Stimulated activated CD8-positive, alpha-beta memory T cell treated with anti-CD3 and anti-CD28 coated beads, Interleukin-2, amount 100 ng/mL, for 48 hours (primary cell): ENCODE measurements at places on chromosomes 11 and 22.
A peak's percentile ranks its signal among the peaks of the same experiment; 100 is the strongest.

- DNase-seq = no peak
Observed at GRCh38 chr11:12200279-12200990, 90.0 kb downstream of the MICAL2 start.

DNA sequence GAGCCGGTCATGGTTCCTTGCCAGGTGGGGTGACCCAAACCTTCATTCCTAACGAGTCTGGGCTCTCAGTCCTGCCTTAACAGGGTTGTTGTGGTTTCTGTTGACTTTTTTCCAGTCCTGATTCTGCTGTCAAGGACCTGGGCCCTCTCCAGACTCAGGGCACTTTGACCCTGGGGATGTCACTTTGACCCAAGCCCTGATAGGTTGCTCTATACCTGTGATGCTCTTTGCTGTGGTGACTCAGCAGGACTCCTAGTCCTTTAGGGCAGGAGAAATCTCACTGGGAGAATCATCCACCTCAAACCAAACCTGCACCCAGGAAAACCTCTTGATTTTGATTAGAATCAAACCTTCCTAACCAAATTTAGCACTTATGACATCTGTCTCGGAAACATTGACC lies 20.5 kb upstream of the MPPED1 start:
- DNase-seq = no peak

DNA sequence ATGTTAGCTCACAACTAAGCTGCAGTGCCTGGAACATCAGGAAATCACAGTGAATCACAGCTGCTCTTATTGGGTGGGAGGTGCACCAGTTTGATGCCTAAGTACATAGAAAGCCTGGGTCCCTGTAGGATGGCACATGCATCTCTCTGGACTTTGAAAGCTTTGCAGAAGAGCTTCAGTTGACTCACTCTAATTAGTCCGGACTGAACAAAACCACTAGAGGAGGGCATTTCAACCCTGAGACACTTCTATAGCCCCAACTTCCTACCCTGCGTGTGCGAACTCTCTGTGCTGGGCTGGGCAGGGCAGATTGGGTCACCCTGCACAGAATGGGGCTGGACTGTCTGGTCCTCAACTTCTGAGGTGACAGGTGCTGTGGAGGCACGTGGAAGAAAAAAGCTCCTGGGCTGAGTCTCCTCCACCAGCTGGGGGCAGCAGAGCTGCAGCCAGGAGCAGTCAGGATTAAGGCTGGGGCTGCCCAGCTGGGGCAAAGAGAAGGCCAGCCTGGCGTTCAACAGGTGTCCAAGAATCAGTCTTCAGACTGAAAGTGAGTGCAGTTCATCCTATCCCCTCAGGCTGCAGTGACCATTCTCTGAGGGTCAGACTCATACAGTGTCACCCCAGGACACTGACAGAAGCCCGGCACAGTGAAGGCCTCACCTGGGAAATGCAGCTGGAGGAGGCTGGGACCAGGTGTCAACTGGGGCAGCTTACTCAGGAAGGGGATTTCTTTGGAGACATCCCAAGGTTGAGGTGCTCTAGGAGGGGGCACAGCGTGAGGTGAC lies 22.1 kb downstream of the GGTLC2 start:
- no peak for DNase-seq

DNA sequence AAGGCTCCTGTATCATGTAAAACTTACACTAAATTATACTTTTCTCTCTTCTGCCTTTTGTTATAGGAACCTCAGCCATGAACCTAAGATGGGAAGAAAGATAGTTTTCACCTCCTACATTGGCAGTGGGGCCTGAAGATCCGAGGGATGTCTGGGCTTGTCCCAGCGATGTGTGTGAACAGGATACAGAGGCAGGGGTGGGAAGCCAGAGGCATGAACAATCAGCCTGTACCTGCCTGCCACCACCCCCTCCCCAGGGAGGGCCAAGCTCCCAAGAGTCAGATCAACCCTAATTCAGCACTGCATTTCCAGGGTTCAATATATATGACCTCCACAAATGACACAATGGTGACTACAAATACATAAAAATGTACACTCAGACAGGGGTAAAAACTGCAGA lies 9.4 kb downstream of the KIAA0930 start:
- DNase-seq = no peak

DNA sequence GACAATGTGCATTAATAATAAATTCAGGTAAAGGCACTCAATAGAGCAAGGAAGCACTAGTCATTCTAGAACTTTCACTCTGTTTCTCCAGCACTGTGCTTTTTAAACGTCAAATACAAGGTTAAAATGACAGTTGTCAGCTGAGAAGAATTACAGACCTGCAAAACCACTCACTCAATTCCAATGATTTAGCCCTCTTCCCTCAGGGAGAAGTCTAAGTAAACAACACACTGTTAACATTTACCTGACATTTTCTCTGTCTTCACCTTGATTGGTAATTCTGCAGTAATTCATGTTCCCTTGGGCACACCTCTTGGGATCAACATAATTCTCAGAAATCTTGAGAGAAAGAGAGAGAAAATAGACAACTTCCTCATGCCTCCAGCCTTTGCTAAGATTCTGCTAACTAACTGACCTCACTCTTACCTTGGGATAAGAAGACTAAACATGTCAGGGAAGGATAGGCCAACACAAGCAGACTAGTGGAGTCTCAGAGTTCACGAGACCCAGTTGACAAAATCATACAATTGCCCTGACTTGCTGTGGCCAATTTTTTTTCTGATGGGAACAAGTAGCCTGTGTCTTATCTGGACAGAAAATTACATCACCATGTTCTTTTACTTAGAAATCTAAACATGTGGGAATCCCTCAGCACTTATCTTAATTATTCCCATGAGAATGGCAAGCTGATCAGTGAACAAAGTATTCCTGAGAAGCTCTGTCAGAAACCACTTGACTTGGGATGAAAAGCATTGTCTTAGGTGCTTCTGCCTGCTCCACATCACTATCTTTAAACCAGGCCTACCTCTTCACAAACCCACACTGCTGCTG lies 516.8 kb upstream of the FAT3 start:
- no peak for DNase-seq

- no peak for DNase-seq
Observed at GRCh38 chr11:75035911-75036565, 47.3 kb downstream of the NEU3 start.

DNA sequence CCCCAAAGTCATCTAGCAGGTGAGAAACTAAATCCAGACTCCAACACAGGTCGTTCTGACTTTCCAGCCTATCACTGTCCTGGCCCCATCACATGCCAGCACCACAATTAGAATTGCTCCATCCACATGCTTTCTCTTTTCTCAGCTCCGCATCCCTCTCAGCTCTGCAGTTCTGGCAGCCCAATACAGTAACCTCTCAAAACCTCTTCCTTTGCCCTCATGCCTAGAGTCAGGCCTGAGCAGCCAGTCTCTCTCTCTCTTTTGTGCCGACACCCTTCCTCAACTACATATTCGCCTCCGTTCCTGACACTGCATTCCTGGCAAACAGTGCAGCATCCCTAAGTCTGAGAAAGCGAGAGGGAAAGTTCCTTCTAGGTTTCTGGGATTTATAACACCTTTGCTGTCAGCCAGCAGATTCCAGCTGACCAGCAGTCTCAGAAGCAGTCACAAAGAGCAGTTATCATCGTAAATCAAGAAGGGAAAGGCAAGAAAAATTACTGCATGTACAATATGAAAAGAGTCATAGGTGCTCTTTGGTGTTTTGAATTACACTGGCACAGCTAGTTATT lies 258.0 kb downstream of the FAT3 start:
- DNase-seq = no peak

- peak; percentile 51 for DNase-seq
Observed at GRCh38 chr11:14974515-14975251, 2.5 kb upstream of the CALCA start.

DNA sequence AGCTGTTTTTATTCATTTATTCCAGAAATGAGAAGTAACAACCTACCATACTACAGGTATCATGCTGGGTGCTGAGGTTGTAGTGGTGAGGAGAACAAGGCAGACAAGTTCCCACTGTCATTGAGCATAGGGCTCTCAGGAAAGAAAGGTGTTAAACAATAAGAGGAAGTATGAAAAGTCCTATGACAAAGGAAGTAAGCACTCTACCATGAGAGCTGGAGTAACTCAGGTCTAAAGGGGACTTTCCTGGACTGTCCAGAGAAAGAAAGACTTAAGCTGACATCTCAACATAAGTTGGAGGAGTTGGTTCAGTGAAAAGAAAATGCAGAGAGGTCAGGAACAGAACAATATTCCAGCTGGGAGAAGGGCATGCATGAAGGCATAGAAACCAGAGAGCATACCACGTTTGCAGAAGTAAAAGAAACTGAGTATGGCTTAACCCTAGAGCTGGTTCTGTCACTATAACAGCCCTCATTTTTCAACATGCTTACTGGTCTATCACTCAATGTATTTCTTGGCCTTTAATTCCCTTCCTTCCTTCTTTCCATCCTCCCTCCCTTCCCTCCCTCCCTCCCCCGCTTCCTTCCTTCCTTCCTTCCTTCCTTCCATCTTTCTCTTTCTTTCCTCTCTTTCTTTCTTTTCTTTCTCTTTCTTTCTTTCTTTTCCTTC lies 137.8 kb upstream of the BDNF start:
- no peak for DNase-seq

- no peak for DNase-seq
Observed at GRCh38 chr11:75597636-75598035, 35.6 kb downstream of the SERPINH1 start.

- DNase-seq = no peak
Observed at GRCh38 chr11:123180166-123180565, 14.9 kb downstream of the CLMP start.

DNA sequence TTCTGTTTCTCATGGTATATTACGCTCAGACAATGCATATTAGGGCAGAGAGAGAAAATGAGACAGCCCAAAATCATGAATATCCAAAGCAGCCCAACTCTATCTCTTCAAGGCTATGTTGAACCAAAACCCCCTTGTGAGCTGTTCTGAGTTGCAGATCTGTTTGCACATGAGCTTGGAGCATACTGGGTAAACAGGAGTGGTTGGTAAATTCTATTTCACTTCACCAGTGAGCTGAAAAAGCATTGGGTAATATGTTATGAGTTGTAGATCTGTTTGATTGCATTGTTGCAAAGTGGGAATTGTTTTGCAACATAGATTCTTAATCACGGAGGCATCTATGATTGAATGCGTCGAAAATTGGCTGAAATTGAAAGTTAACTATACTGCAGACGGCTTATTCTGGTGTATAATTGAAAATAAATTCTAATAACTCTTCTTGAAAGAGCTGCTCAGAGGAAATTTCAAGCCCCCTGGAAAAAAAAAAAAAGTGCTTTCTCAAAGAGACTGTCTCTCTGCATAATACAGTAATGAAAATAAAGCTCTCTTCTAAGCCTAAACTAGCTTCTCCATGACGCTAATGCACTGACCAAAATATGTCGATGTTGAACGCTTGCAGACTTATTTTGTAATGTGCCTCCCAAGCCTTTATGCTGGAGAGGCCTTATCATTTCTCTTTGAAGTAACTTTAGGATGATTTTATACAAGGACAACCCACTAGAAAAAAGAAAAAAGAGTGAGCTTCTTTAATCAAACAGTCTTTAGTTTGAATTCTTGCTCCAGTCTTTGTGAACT lies 263.7 kb downstream of the NTM start:
- no peak for DNase-seq

GRCh38 chr11:44306918-44307244 lies 3.1 kb downstream of the ALX4 start:
- DNase-seq = no peak

GRCh38 chr22:32723643-32724042 lies 77.9 kb upstream of the TIMP3 start:
- peak; percentile 46 for DNase-seq

- DNase-seq = no peak
Observed at GRCh38 chr11:97109078-97109477, 719.3 kb downstream of the JRKL start.

GRCh38 chr22:44089717-44090570 lies 65.8 kb downstream of the PARVB start:
- no peak for DNase-seq

DNA sequence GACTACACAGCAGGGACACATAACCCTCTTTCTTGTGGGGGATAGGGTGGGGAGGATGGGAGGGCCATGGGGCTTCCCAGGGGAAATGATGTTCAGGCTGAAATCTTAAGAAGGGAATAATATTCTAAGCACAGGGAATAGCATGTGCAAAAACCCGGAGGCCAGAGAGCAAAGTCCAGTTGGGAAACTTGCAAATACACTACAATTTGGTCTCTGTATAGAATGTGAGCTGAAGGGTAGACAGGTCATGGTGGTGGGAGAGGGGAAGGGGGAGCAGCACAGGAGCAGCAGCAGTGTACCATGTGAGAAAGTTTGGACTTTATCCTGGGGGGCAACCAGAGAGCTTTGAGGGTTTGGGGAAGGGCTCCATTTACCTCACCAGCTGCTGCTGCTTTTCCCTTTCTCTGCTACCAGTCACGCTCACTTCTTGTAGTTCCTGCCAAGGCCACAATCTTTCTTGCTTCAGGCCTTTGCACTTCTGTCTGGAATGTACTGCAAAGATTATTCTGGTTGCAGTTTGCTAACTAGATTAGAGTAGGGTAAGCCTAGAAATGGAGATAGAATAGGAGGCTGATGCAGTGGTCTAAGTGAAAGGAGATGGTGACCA lies 43.0 kb downstream of the KREMEN1 start:
- DNase-seq = no peak

GRCh38 chr22:22196018-22196533 lies 48.5 kb upstream of the VPREB1 start:
- DNase-seq = no peak

GRCh38 chr11:45617871-45618601 lies 47.4 kb downstream of the CHST1 start:
- DNase-seq = no peak

- DNase-seq = no peak
Observed at GRCh38 chr11:19814421-19814820, 101.8 kb downstream of the NAV2 start.

DNA sequence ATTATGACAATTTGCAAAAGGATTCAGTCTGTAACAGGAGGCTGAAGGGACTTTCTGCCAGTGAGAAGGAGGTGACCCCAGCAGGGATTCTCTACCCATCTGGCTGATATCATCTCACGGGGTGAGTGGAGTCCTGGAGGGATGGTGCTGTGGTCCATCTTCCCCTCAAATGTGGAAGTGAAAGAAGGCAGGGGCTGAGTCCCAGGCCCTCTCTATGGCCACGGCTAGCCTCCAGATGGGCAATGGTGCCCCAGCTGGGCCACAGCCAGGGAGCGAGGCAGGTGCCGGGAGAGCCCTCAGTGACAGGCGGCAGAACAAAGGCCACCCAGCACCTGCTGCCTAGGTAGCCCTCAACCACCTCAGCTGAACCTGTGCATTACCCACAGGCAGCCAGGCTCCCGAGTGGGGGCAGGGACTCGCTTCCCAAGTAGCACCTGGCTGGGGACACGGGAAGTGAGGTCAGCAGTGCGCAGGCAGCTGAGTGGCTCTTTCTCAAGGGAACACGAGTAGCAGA lies 6.7 kb downstream of the NECTIN1 start:
- no peak for DNase-seq

DNA sequence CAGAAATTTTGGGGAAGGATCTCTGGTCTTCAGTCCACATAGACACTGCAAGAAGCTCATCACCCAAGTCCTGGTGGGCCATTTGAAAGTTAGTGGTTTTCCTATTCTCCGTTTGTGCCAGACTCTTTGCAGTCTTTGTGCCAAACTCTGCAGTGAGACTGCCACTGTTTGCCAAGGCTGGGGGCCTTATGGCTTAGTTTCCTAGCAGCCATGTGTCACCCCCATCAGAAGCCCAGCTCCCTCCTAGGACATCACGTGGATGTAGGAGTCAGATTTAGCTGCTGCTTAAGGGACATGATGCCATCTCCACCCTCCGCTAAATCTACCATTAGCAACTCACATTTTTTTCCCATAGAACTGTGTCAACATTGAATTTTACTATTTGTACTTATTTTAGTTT lies 220.0 kb downstream of the C11orf91 start:
- DNase-seq = no peak

GRCh38 chr11:109783014-109783413 lies 310.2 kb upstream of the ZC3H12C start:
- DNase-seq = no peak
